Transverse colon (tissue), 4 donors: ENCODE measurements at places on chromosomes 5 and 9.

- no peaks in the 10 kb centered on the region for H3K27me3 ChIP-seq
- DNase-seq: no peak
These were observed 198.7 kb upstream of the KLF9 start for GRCh38 chr9:70613024-70613768.

GRCh38 chr5:155839251-155840037, 487.5 kb upstream of the SGCD start:
- H3K27me3 ChIP-seq: no peaks in the 10 kb centered on the region
- no peaks in the 10 kb centered on the region for H3K36me3 ChIP-seq
- no peak overlapping the region for H3K4me3 ChIP-seq
- H3K27ac ChIP-seq: no peak overlapping the region
- H3K4me1 ChIP-seq: no peaks in the 10 kb centered on the region

DNA sequence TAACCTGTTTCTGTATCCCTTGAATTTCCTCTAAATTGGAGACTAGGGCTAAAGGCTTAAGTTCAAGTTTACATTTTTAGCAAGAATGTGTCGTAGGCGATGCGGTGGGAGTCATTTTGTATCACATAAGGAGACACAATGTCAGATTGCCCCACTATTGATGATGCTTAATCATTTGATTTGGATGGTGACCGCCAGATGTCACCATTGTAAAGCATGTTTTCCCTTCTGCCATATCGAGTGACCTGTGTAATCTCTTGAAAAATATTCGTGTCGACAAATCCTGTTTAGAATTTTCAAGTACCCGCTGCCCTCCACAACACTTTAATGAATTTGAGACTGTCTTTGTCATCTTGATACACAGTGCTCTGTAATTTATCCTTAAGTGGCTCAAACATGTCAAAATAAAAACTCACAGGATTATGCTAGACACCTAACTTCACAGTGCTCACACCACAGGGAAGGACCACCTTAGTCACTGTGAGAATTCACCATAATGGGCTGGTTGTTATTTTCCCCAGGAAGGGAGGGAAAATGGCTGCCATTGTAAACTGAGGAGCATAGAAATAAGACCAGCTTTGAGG, 34.5 kb upstream of the SLC46A2 start:
- H3K36me3 ChIP-seq: no peaks in the 10 kb centered on the region
- H3K4me1 ChIP-seq: no peaks in the 10 kb centered on the region
- H3K4me3 ChIP-seq: no peak overlapping the region

DNA sequence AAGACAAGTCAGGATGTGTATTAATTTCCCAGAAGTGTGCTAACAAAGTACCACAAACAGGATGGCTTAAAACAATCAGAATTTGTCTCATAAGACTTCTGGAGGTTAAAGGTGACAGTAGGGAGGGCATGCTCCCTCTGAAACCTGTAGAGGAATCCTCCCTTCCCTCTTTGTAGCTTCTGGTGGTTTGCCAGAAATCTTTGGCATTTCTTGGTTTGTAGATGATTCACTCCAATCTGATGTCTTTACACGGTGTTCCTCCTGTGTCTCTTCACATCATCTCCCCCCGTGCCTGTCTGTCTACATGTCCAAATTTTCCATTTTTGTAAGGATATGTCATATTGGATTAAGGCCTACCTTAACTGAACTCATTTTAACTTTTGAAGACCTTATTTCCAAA, 471.5 kb downstream of the ZNF608 start:
- H3K36me3 ChIP-seq: no peaks in the 10 kb centered on the region
- no peaks in the 10 kb centered on the region for H3K4me1 ChIP-seq
- no peaks in the 10 kb centered on the region for H3K27me3 ChIP-seq

GRCh38 chr5:122500245-122501088, 188.4 kb downstream of the SNCAIP start:
- no peak overlapping the region for H3K4me3 ChIP-seq
- H3K4me1 ChIP-seq: no peaks in the 10 kb centered on the region
- DNase-seq: no peak
- H3K36me3 ChIP-seq: no peaks in the 10 kb centered on the region

DNA sequence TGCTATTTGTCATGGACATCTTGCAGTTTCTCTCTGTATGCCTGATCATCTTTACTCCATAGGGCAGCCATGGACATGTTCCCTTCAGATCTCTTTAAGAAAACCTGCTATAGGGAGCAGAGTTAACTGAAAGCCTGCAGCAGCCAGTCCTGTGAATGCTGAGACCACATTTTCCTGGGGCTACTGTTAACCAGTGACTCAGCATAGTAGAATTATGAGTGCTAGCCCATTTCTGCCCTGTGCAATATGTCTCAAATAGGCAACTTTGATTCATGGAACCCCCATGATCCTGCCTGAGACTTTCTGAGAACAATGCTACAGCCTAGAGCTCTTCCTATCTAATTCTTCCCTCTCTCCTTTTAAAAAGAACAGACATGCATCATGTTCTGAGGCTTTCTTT, 624.2 kb downstream of the CHSY3 start:
- no peaks in the 10 kb centered on the region for H3K27me3 ChIP-seq
- no peak overlapping the region for H3K4me3 ChIP-seq
- DNase-seq: no peak
- no peak overlapping the region for H3K27ac ChIP-seq

DNA sequence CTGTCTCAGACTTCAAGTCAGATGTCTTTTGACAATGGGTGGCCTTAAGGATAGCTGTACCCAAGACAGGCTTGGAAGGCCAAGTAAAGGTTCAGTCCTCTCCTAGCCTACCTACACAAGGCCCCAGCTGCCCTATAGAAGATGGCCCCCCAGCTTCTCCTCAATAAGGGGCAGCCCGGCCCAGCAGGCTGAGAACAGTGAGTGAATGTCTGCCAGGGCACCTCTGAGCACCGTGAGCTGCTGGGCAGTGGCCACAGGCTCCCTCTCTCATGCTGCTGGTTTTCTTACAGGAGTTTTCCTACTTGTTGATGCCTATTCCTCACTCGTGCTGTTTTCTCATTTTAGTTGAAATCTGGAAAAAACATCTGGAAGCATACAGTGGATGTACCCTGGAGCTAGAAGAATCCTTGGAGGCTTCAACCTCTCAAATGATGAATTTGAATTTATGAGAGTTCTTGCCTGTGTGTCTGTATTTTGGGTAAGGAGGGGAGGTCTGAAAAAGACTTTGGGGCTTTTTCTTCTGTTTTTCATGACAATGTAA, 40.1 kb downstream of the SECISBP2 start:
- no peaks in the 10 kb centered on the region for H3K27me3 ChIP-seq
- DNase-seq: no peak
- H3K4me3 ChIP-seq: no peak overlapping the region
- H3K27ac ChIP-seq: no peak overlapping the region
- peaks cover 53% of the 10 kb centered on the region for H3K36me3 ChIP-seq

DNA sequence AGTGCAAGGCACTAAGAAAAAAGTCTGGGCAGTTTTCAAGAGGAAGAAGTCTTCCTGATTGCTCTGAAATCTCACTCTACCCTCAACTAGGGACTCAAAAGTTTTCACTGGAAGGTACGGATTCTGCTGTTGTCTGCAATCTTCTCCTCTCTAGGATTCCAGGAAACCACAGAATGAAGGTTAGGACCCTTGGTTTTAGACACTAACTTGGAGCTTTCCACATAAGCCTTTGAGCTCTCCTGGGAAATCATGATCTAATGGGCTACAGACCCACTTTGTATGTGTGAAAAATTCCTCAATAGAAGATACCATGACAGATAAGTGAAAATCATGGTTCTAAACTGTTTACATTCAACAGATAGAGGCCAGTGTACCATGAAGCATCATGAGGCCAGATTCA, 265.1 kb downstream of the PSAT1 start:
- no peaks in the 10 kb centered on the region for H3K36me3 ChIP-seq
- DNase-seq: no peak
- no peaks in the 10 kb centered on the region for H3K4me1 ChIP-seq
- no peaks in the 10 kb centered on the region for H3K27me3 ChIP-seq
- no peak overlapping the region for H3K4me3 ChIP-seq
- no peak overlapping the region for H3K27ac ChIP-seq

DNA sequence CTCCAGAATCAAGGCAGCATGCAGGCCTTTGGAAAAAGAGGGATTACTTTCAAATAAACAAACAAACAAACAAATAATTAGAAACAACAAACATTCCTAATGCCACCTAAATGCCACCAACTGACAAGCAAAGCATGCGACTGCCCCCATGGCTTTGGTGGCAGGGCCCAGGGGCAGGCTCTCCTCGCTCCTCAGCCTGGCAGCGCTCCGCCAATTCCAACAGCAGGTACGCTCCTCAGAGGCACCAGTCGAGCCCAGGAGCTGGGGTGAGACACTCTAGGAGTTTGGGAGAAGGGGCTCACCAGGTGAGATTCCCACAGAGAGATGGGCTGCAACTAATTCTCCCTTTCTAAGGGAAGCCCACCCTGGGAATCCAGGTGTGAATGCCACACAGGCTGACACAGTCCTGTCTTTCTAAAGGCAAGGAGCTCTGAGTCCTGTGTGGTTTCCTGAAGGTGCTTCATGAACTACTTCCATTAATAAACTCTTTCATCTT, 27.8 kb downstream of the CSF2 start:
- H3K4me3 ChIP-seq: no peak overlapping the region
- H3K36me3 ChIP-seq: no peaks in the 10 kb centered on the region
- H3K27ac ChIP-seq: peak overlapping the region; percentile 30
- DNase-seq: no peak
- no peaks in the 10 kb centered on the region for H3K27me3 ChIP-seq
- peaks cover 8% of the 10 kb centered on the region for H3K4me1 ChIP-seq

DNA sequence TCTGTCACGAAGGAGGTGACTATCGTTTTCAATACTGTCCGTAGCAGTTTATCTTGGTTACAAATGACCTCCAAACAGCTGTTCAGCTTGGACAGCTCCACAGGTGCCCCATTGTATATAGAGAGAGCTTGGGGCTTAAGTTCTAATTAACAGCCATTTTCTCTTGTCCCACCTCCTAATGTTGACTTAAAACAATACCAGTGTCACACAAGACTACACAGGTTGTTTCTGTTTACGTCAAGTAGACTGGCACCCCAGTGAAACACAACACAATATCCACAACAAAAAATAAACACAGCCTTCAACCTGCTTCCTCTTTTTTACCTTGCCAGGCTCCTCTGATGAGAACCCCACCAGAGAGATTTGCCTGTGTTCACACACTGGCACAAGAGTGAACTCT, 39.8 kb upstream of the TLE1 start:
- no peaks in the 10 kb centered on the region for H3K4me1 ChIP-seq
- no peak overlapping the region for H3K4me3 ChIP-seq
- no peak overlapping the region for H3K27ac ChIP-seq
- no peaks in the 10 kb centered on the region for H3K36me3 ChIP-seq

- no peaks in the 10 kb centered on the region for H3K4me1 ChIP-seq
- H3K36me3 ChIP-seq: no peaks in the 10 kb centered on the region
- H3K27me3 ChIP-seq: no peaks in the 10 kb centered on the region
- DNase-seq: no peak
These were observed 94.9 kb upstream of the PLPPR1 start for GRCh38 chr9:100933656-100934055.

DNA sequence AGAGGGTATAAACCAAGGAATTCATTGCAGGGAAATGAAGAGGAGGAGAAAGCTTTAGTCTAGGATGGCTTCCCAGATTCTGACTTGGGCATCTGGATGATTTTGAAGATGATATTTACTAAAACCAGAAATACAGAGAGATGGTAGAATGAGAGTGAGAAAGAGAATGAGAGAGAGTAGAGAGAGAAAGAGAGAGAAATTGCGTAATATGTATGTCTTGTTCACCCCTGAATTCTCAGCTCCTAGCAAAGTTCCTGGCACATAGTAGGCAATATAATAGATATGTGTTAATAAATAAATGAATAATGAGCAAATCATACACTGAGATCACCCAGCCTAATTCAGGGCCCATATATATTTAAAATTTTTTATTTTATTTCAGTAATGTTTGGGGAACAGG, 1089.5 kb upstream of the DMAC1 start:
- no peaks in the 10 kb centered on the region for H3K27me3 ChIP-seq
- DNase-seq: no peak
- H3K36me3 ChIP-seq: no peaks in the 10 kb centered on the region
- peaks cover 4% of the 10 kb centered on the region for H3K4me1 ChIP-seq
- H3K27ac ChIP-seq: no peak overlapping the region

- no peak for DNase-seq
- no peak overlapping the region for H3K27ac ChIP-seq
- H3K36me3 ChIP-seq: no peaks in the 10 kb centered on the region
These were observed 117.8 kb upstream of the MINAR2 start for GRCh38 chr5:129630101-129630500.

GRCh38 chr5:124544366-124545055, 201.9 kb downstream of the ZNF608 start:
- no peak overlapping the region for H3K4me3 ChIP-seq
- H3K4me1 ChIP-seq: no peaks in the 10 kb centered on the region
- H3K36me3 ChIP-seq: no peaks in the 10 kb centered on the region
- DNase-seq: no peak
- no peaks in the 10 kb centered on the region for H3K27me3 ChIP-seq
- no peak overlapping the region for H3K27ac ChIP-seq

DNA sequence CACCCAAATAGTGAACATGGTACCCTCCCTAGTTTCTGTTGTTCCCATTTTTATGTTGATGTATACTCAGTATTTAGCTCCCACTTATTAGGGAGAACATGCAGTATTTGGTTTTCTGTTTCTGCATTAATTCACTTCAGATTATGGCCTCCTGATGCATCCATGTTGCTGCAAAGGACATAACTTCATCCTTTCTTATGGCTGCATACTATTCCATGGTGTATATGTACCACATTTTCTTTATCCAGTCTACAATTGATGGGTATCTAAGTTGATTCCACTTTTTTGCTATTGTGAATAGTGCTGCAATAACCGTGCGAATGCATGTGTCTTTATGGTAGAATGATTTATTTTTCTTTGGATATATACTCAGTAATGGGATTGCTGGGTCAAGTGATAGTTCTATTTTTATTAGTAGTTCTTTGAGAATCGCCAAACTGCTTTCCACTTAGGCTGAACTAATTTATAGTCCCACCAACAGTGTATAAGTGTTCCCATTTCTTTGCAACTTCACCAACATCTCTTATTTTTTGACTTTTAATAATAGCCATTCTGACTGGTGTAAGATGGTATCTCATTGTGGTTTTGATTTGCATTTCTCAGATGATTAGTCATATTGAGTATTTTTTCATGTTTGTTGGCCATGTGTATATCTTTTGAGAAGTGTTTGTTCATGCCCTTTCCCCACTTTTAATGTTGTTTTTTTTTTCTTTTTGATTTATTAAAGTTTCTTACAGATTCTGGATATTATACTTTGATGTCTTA, 79.6 kb downstream of the SMIM15 start:
- DNase-seq: no peak
- no peaks in the 10 kb centered on the region for H3K36me3 ChIP-seq

GRCh38 chr5:87136096-87136495, 131.6 kb upstream of the RASA1 start:
- no peaks in the 10 kb centered on the region for H3K36me3 ChIP-seq
- DNase-seq: no peak
- no peaks in the 10 kb centered on the region for H3K27me3 ChIP-seq
- no peaks in the 10 kb centered on the region for H3K4me1 ChIP-seq
- no peak overlapping the region for H3K27ac ChIP-seq
- no peak overlapping the region for H3K4me3 ChIP-seq
